ENCODE measurements at places on chromosomes 16 and 17.

- no peak for DNase-seq
Observed at GRCh38 chr17:77924757-77925336, 33.7 kb upstream of the TNRC6C start.

DNA sequence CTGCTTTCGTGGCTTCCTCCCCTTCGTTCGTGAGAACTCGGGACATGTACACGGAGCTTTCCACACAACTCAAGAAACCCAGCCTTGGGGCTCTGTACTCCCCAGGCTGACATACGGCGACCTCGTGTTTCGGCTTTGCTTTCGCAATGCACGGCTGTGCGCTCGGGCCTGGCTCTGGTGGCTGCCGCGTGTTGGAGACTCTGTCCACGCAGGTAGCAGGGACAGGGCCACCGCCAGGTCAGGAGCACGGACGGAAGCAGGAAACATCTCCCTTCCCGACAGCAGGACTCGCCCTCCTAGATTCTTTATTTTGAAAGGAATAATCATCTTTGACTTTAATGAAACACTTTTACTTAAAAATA lies 17.3 kb downstream of the UTS2R start:
- no peak for DNase-seq

DNA sequence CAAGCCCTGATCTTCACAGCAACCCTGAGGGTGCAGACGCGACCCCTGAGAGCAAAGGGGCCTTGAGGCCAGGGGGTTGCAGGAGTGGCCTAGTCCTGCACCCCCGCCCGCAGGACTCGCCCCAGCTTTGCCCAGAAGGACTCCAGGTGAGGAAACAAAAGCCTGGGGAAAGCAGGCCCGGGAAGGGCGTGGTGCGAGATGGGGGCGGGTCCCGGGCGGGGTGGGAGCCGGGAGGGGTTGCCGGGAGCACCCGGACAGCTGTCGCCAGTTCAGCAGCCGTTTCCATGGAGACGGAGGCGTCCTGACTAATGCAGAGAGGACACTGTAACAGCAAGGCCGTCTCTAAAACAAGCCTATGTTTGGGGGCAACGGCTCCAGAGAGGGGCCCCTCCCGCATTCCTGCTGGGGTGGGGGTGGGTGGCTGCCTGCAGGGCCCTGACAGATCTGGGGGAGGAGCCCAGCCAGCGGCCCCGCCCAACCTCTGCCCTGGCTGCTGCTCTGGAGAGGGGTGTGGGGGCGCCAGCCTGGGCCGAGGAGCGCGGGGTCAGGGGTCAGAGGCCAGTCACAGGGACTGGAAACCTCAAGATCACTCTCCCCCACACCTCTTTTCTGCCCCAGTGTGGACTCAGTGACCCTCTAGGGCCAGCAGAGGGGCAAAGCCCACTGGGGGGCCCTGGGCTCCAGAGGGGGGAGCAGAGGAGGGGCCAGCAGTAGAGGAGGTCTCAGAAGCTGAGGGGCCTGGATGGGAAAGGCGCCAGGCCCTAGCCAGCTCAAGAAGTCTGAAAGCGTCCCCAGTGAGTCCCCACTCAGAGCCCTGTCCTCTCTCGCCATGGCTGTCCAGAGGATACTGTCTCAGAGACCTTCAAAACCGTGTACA lies 3.1 kb upstream of the TPPP3 start:
- DNase-seq = peak; percentile 55

GRCh38 chr16:79972053-79972704 lies 371.6 kb upstream of the MAF start:
- no peak for DNase-seq

- peak; percentile 85 for DNase-seq
Observed at GRCh38 chr17:50397111-50397918, at the start of gene LRRC59. TSS of gene LRRC59 (minus strand) at chr17:50397523. CDS start at chr17:50397317, 206 bp downstream.

GRCh38 chr17:54861471-54861983 lies 39.1 kb upstream of the TOM1L1 start:
- no peak for DNase-seq

DNA sequence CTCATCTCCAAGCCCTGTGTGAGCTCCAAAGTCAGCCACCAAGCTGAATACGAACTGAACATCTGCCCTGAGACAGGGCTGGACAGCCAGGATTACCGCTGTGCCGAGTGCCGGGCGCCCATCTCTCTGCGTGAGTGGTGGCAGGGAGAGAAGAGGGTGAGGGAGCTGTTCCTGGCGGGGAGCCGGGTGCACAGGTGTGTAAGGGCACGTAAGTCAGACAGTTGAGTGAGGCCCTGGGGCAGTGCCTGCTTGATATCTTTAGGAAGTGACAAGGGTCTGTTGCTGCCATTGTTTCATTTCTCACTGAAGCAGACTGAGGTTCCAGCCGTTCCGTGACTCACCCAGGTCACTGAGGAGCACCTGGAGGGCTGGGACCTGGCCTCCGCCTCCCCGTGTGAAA lies 12.4 kb downstream of the DEF8 start:
- DNase-seq = no peak

DNA sequence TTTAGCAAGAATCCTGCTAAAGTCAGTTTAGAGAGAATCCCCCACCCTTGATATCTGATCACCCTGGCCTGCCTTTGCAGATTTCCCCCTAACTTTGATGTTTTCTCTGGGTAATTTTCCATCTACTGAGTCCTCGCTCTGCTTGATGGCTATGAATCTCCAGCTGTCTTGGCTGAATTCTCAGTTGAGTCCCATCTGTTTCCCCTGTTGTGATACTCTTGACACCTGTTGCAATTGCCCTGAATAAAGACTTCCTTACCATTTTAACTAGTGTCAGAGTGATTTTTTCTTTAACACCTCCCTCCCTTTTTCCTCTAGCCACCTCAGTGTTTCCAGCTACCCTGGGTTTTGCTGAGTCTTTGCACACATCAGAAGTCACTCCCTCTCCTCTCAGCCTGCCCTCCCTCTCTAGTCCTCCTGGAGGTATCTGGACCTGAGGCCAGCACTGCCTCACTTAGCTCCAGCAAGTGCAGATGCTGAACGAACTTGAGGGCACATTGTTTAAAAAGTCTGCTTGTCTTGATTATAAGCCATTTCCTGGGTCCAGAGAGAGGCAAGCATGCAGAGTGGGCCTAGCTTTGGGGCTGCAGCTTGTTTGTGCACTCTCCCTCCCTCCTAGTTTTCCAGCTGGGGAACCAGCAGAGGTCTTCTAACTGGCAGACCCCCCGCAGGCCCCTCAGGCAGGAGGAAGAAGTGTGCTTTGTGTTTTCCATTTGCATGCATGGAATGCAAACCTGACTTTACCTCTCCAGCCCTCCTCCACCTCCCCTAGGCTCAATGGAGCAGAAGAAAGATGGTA lies 33.2 kb downstream of the SPACA3 start:
- DNase-seq = no peak

GRCh38 chr17:15260376-15261257 lies 4.5 kb downstream of the PMP22 start:
- peak; percentile 83 for DNase-seq

DNA sequence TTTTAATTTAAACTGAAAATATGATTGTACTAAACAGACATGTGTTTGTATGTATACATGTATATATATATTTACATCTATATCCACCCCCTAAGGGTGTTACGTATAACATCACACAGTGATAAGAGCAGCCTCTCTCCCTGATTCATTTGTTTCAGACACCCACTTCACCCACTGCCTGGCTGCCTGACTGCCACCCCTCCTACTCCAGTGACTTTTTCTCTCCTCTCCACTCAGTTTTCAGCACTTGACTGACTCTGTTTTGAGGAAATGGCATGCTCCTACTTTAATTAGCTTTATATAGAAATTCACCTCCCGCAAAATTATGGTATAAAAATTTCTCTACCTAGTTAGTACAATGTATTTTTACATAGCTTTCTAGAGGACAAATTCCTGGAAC lies 20.0 kb downstream of the BFAR start:
- no peak for DNase-seq

- DNase-seq = no peak
Observed at GRCh38 chr17:7548585-7549400, at the start of gene TNFSF12. TSS of gene TNFSF12 (plus strand) at chr17:7549058. CDS start at chr17:7549154, 96 bp downstream.

- no peak for DNase-seq
Observed at GRCh38 chr17:76972046-76972641, 103.9 kb downstream of the MGAT5B start.

GRCh38 chr17:1136748-1137147 lies 43.0 kb downstream of the ABR start:
- DNase-seq = no peak

DNA sequence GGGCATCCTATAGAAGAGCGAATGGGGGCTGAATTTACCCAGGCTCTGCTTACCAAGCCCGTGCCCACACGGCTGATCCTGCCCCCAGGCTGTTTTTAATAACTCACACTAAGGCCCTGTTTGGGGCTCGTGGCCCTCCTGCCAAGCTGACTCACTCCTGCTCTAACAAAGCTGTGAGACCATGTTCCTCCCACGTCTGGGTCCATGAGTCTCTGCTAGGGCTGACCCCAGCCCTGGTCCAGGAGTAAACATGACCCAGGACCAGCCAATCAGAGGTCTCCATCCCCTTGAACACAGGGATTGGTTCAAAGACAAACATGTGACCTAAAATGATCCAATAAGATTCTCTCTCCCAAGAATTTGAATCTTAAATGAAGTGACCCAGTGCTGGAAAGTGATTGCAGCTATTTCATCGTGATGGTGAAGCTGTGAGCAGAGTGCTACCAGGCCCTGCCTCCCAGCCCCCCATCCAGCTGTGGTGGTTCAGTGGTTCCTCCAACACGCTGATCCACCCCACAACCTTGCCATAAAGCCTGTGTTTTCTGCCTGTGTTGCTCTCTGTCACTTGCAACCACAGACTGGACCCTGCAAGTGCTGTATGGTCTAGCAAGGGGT lies 57.2 kb downstream of the C16orf82 start:
- DNase-seq = no peak

DNA sequence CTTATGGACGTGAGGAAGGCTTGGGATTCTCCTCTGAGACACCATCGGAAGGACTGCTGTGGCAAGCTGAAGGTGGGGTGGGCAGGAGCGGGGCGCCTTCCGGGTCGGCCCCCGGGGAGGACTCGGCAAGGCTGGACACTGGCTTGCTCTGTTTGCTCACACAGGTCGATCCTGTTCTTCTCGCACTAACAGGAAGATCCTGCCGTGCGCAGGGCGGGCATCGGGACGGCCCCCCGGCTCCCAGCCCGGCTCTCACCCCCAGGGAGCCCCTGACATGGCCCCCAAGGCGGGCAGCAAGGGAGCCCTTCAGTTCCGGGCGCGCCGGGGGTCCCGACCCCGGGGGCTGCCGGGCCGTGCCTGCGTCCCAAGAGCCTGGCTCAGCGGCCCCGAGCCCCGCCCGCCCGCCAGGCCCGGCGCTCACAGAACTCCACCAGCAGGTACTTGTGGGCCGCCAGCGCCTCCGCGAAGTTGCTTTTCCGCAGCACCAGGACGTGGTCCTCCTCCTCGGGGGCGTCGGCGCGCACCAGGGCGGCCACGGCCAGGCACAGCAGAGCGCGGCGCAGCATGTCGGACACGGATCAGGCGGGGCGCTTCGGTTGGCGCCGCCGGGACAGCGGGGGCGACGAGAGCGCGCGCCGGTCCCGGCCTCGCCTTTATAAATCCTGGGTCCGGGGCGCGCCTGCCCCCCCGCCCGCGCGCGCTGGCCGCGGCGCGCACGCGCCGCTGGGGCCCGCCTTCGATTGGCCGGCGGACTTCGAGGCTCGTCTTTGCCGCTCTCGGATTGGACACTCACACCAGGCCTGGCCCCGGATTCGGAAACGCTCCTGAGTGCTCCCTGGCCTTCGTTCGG lies at the start of gene P4HB:
P4HB (minus strand) TSS at position 630 of the 850 bp plus-strand sequence; CDS start at position 566, 64 bp downstream.
- no peak for DNase-seq

- no peak for DNase-seq
Observed at GRCh38 chr17:67452681-67453554, 75.8 kb downstream of the PITPNC1 start.

- DNase-seq = no peak
Observed at GRCh38 chr16:77849646-77850258, 61.4 kb downstream of the VAT1L start.

- DNase-seq = no peak
Observed at GRCh38 chr16:56558024-56558747, 6.7 kb upstream of the MT4 start.

GRCh38 chr17:73371285-73371684 lies 59.5 kb upstream of the CDC42EP4 start:
- DNase-seq = no peak

- DNase-seq = no peak
Observed at GRCh38 chr16:48972236-48972635, 309.4 kb downstream of the CBLN1 start.

GRCh38 chr17:81401723-81402529 lies 6.7 kb downstream of the BAHCC1 start:
- no peak for DNase-seq

- DNase-seq = no peak
Observed at GRCh38 chr17:40371261-40371929, 6.9 kb upstream of the GJD3 start.
